ENCODE measurements at places on chromosomes 1 and 21.

DNA sequence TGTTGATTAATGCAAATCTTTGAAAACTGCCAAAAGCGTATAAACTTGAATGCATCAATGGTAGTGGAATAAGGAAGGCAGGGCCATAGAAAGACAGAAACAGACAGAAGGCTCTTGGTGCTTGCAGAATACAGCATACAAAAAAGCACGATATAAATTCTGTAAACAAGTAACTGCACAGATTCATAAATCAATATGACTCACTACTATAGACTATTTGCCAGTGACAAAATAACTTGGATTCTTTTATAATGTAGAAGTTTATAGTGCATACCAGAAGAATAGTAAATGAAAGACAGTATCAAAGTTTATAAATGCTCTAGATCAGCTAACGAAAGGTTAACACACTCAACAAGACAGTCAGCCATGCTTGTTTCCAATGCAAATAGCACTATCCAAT lies 349.6 kb downstream of the PTBP2 start:
- DNase-seq, result no peak

GRCh38 chr1:156625436-156626078 lies 6.3 kb downstream of the HAPLN2 start:
- DNase-seq, result peak; percentile 36

DNA sequence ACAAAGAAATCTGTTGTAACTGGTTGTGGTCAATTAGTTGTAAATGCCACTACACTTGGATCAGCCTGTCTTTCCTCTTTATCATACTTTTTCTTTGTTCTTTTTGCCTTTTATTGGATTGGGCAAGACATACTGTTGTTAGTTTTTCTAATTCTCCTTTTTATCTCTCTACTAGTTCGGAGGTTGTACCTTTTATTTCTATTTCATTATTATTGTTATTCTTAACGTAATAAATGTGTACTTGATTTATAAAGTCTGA lies 59.2 kb downstream of the IVNS1ABP start:
- no peak for DNase-seq

GRCh38 chr1:209751627-209752231 lies 4.1 kb upstream of the TRAF3IP3 start:
- DNase-seq, result no peak

Measured in upper lobe of left lung (tissue), 6 donors.